ENCODE measurements at places on chromosomes 7 and 10. TPM values are rescaled to one million over a fixed set of nuclear protein-coding genes. Genes with fewer than 3 reads are reported as not detected.

DNA sequence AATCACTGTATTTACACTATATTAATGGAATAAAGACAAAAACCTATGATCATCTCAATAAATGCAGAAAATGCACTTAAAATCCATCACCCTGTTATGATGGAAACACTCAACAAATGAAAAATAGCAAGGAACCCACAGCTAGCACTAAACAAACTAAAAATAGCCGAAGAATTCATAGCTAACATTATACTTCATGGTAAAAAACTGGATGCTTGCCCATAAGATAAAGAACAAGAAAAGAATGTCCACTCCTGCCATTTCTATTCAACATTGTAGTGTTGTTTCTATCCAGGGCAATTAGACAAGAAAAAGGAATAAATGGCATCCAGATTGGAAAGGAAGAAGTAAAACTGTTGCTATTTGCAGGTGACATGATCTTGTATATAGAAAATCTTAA is 142.1 kb downstream of the STK31 start:
- peaks cover 17% of the 10 kb centered on the region for H3K36me3 ChIP-seq
- H3K4me3 ChIP-seq = no peak overlapping the region
- no peaks in the 10 kb centered on the region for H3K4me1 ChIP-seq
- peaks cover 22% of the 10 kb centered on the region for H3K27me3 ChIP-seq
- no peak for DNase-seq
- H3K27ac ChIP-seq = no peak overlapping the region

- no peak overlapping the region for H3K27ac ChIP-seq
- no peaks in the 10 kb centered on the region for H3K36me3 ChIP-seq
- no peaks in the 10 kb centered on the region for H3K27me3 ChIP-seq
- H3K4me3 ChIP-seq = no peak overlapping the region
Measured at GRCh38 chr10:61186408-61186807, 242.4 kb upstream of the RHOBTB1 start.

DNA sequence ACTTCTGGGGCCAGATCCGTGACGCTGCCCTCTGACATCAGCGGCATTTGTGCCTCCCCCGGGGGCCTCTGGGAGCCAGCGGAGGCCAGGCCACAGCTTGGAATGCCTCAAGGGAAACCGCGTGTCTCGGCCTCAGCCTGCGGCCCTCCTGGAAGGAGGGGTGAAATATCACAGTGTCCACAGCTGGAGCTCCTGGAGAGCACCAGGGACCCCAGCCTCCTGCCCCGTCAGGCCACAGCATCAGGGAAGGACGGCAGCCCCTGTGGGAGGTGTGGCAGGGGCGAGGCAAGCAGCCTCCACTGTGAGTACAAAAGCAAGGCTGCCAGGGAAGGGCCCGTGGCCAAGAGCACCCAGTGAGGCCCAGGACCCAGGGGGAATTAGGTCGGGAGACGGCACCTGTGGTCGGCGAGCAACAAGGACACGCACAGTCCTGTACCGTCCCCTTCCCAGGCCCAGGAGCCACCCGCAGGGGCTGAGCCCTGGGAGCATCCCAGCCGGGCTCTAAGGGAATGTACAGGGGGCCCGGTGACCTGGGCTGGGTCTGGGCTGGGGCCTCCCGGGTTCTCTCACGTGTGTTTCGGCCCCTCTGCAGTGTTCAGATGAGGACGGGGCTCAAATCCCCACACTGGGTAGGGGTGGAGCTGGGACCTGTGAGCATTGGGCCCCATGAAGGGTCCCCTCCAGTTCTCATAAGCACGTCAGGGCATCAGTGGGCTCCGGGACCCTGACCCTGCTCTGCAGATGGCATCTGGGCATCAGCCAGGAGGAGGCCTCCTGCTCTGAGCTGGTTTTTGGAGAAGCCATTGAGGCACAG is 18.7 kb upstream of the KNDC1 start:
- DNase-seq = no peak
- H3K4me1 ChIP-seq = peaks cover 25% of the 10 kb centered on the region
- H3K27ac ChIP-seq = no peak overlapping the region
- no peak overlapping the region for H3K4me3 ChIP-seq
- no peaks in the 10 kb centered on the region for H3K36me3 ChIP-seq
- H3K27me3 ChIP-seq = no peaks in the 10 kb centered on the region

DNA sequence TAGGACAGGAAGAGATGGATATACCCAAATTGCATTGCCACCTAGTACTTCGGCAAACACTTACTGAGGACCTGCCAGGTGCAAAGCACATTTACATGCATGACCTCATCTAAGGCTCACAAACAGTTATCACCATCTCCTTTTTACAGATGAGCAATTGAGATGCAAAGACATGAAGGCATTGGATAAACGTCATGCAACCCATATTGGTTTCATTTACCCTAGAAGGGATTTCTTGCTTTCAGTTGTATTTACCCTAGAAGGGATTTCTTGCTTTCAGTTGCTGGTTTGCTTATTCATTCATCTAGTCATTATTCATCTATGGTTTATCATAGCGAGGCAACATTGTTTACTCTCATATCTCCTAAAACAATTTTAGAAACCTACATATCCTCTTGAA is 52.2 kb downstream of the STEAP1B start:
- H3K27ac ChIP-seq = no peak overlapping the region
- DNase-seq = no peak
- peaks cover 38% of the 10 kb centered on the region for H3K4me1 ChIP-seq

ZNF22 gene
- total RNA-seq = 31.0 TPM

DNA sequence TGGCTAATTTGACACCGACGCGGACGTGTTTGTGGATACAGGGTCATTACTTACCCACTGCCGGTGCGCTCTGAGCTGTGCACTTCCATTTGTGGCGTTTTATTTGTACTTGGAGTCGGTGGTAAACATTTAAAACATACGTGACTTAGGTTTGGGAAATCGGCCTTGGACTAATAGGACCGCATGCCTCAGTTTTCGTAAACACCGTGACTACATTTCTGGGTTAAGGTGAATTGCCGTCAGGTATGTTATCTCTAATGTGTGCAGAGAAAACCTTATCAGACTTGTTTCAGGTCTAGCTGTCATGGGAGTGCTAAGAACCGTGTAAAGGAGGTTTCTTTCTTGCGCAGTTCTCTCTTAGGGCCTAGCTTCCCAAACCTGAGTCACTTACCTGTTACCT is 51.7 kb upstream of the NCF1 start:
- no peaks in the 10 kb centered on the region for H3K4me1 ChIP-seq
- peaks cover 40% of the 10 kb centered on the region for H3K36me3 ChIP-seq
- DNase-seq = no peak
- peak overlapping the region; percentile 73 for H3K27ac ChIP-seq
- no peaks in the 10 kb centered on the region for H3K27me3 ChIP-seq

DNA sequence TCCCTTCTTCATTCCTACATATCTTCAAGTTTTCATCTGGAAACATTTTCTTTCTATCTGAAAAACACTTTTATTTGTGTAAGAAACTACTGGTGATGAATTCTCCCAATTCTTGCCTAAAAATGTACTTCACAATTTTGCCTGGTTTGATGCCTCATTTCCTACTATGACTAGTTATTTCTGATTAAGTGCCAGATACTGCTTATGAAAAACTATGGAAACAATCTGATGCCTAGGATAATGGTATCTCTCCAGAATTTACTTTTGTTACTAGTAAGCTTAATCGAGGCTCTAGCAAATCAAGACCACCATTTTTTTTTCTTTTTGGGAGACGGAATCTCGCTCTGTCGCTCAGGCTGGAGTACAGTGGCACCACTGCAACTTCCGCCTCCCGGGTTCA is 31.3 kb downstream of the CACUL1 start:
- H3K36me3 ChIP-seq = peaks cover 4% of the 10 kb centered on the region
- no peak overlapping the region for H3K27ac ChIP-seq
- no peaks in the 10 kb centered on the region for H3K27me3 ChIP-seq
- DNase-seq = no peak
- H3K4me1 ChIP-seq = no peaks in the 10 kb centered on the region

HOXA4 gene
- not detected for total RNA-seq

CALCR gene
- 1.2 TPM for total RNA-seq

TMUB1 gene
- 62.5 TPM for total RNA-seq

GRCh38 chr7:94393246-94394108 is 1.2 kb upstream of the COL1A2 start:
- H3K4me1 ChIP-seq = peaks cover 43% of the 10 kb centered on the region
- no peak overlapping the region for H3K27ac ChIP-seq
- peak; percentile 28 for DNase-seq
- H3K36me3 ChIP-seq = no peaks in the 10 kb centered on the region
- H3K4me3 ChIP-seq = peak overlapping the region; percentile 87

NPSR1 gene
- total RNA-seq = not detected

- peak overlapping the region; percentile 10 for H3K27ac ChIP-seq
- H3K4me3 ChIP-seq = no peak overlapping the region
- no peak for DNase-seq
- no peaks in the 10 kb centered on the region for H3K4me1 ChIP-seq
- H3K27me3 ChIP-seq = no peaks in the 10 kb centered on the region
- peaks cover 2% of the 10 kb centered on the region for H3K36me3 ChIP-seq
Measured at GRCh38 chr7:83130623-83131545, 31.8 kb downstream of the PCLO start.

DNA sequence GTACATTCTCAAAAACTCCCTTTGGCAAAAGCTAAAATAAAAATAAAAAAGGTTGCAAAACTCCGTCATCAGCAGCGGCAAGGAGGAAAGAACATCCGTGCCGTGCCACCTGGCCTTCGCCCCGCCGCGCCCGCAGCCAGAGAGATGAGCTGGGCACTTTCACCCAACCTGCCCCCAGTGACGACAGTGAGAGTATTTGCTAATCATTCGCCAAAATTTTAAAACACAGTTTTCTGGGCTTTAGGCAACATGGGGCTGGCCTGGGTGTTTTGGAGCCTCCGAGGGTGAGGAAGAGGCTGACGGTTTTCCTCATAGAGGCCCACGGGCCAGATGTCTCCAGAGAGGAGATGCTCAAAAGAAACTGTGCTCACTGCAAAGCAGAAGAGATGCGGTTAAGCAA is 128.2 kb downstream of the PRKAG2 start:
- H3K27ac ChIP-seq = no peak overlapping the region
- H3K4me1 ChIP-seq = peaks cover 4% of the 10 kb centered on the region
- H3K27me3 ChIP-seq = no peaks in the 10 kb centered on the region
- no peaks in the 10 kb centered on the region for H3K36me3 ChIP-seq
- no peak overlapping the region for H3K4me3 ChIP-seq

GRCh38 chr10:34758447-34758996 is 56.6 kb downstream of the PARD3 start:
- H3K27me3 ChIP-seq = no peaks in the 10 kb centered on the region
- H3K36me3 ChIP-seq = no peaks in the 10 kb centered on the region
- DNase-seq = no peak

DNA sequence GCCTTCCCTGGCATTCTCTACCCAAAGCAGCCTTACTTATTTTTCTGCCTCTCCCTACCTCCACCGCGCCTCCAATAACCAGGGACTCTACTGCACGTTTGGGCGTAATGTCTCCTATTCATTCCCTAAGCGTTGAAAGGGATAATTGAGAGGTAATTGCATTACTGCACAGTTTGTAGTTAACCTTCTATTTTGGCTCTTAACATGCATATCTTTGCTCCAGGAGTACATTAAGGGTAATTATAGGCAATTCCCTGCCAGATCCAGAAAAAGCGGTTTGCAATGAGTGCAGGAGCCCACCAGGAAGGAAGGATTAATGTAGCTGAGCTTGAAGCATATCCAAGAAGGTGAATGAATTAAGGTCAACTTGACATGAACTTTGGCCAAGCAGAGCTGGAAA is 558.4 kb downstream of the TYW1 start:
- no peak overlapping the region for H3K27ac ChIP-seq
- DNase-seq = no peak
- peaks cover 4% of the 10 kb centered on the region for H3K27me3 ChIP-seq
- H3K36me3 ChIP-seq = no peaks in the 10 kb centered on the region
- no peaks in the 10 kb centered on the region for H3K4me1 ChIP-seq

TPK1 gene
- total RNA-seq = 2.7 TPM

DNA sequence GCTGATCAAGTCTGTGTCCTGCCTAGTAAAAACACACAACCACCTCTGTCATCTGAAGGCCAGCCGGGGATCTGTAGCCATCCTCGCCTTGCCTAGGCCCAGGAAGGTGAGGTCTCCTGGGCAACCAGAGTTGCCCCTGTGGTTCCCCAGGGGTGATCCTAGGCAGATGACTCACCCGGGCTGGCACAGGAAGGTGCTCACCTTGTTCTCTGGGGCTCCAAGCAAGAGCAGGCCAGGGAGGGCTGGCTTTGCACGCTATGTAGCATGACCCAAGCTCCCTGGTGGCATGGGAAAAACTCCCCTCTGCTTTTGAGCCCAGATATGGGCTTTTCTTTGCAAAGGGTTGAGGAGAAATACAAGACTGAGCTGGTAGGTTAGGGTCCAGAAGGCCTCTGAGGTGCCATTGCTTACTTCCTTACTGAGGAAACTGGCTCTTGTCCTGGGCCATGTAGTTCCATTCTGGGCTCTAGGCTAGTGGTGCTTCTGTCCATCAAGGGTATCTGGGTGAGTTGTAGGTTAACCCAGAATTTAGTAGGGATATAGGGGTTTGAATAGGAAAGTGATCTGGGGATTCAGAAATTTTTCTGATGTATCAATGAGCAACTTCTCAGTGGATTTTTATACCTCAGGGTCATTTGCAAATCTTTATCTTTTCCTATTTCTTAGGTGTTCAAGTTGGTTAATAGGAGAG is 112.0 kb downstream of the NT5C2 start:
- H3K4me3 ChIP-seq = no peak overlapping the region
- H3K36me3 ChIP-seq = peaks cover 23% of the 10 kb centered on the region
- DNase-seq = no peak
- H3K27me3 ChIP-seq = no peaks in the 10 kb centered on the region
- H3K4me1 ChIP-seq = peaks cover 4% of the 10 kb centered on the region

GRCh38 chr7:154789404-154789803 is 213.5 kb downstream of the PAXIP1 start:
- DNase-seq = no peak
- peaks cover 18% of the 10 kb centered on the region for H3K27me3 ChIP-seq
- H3K4me3 ChIP-seq = no peak overlapping the region
- H3K36me3 ChIP-seq = peaks cover 56% of the 10 kb centered on the region

- peak; percentile 80 for DNase-seq
- H3K4me3 ChIP-seq = peak overlapping the region; percentile 75
- H3K27me3 ChIP-seq = peaks cover 73% of the 10 kb centered on the region
- peaks cover 41% of the 10 kb centered on the region for H3K4me1 ChIP-seq
- H3K36me3 ChIP-seq = no peaks in the 10 kb centered on the region
- no peak overlapping the region for H3K27ac ChIP-seq
Measured at GRCh38 chr7:132577206-132578049, 1.2 kb upstream of the PLXNA4 start.

DNA sequence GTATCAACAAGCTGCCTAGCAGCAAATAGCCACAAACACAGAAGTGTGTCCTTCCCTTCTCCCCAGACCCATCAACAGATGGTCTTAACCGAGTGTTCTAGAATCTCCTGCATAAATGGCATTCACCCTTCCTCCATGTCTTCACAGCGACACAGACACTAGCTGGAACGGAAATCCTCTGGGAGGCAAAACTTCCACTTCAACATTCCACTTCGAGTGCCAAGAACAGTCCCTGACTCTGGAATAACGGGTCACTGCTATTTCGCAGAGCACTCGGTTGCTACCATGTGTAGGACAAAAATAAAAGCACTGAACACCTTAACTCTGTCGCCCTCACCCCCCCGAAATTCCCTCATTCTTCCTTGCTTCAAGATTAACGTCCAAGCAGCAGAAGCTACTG is 65.1 kb downstream of the SFMBT2 start:
- no peak overlapping the region for H3K27ac ChIP-seq
- peaks cover 10% of the 10 kb centered on the region for H3K4me1 ChIP-seq
- DNase-seq = no peak
- H3K36me3 ChIP-seq = peaks cover 32% of the 10 kb centered on the region

DAGLB gene
- 33.6 TPM for total RNA-seq

Measured in WTC11 (cell line).